T-helper 17 cell (primary cell): ENCODE measurements at places on chromosomes 11 and 22. TPM values are rescaled to one million over a fixed set of nuclear protein-coding genes. Genes with fewer than 3 reads are reported as not detected.
A peak's percentile ranks its signal among the peaks of the same experiment; 100 is the strongest.

DNA sequence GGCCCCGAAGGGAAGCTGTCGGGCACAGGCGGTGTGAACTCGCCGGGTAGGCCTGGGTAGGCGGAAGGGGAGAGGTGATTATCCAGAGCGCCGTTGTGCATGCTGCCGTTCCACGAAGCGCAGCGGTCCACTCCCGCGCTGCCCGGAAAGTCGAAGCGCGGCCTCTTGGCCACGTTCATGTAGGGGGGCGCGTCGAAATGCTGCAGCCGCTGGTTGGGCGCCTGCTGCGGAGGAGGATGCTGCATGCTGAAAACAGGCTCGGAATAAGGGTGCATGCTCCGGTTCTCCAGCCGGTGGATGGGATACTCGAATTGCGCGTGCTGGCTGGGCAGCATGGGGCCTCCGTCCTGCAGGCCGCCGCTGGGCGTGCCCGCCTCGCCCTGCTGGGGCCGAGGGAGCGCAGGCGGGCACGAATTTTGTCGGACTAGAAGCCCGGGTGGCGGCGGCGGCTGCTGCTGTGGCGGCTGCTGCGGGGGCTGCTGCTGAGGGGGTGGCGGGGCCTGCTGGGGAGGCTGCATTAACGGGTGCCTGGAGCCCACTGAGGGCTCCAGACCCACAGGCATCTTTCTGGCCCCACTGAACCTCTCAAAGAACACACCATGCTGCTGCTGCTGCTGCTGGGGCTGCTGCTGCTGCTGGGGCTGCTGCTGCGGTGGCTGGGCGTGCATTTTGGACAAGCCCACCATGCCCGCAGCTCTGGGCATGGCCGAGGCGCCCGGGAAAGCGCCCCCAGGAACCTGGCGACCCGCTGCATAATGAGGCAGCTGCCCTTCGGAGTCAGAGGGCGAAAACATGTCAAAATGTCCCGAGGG lies 2.3 kb downstream of the MN1 start:
- peaks cover 9% of the 10 kb centered on the region for H3K4me1 ChIP-seq
- no peak overlapping the region for H3K27ac ChIP-seq
- H3K4me3 ChIP-seq = peak overlapping the region; percentile 52
- no peaks in the 10 kb centered on the region for H3K27me3 ChIP-seq

DNA sequence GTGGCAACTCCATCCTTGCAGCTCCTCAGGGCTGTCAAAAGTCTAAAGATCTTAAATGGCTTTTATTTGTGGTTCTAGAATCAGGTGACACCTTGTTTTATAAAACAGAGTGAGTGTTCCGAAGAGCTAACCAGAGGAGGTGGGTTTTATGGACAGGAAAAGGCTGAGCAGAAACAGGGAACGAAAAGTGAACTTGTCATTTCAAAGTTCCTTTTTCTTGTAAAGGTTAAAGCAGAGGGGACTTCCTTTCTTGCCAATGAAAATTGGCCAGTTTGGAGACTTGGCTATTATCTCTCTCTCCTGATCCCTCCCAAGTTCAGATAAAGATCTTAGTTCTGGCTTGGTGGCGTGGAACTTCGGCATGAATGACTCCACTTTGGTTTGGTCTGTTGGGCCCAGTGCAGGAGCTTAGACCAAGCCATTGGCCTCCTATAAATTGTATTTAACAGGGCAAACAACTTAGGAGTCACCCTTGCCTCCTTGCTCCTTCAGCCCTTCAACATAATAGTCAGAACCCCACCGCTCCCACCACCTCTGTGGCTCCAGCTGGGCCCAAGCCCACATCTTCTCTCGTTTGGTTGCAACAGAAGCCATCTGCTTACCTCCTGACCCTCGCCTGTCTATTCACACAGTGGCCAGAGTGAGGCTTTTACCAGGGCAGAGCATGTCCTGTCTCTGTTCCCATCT lies 102.4 kb upstream of the THY1 start:
- H3K36me3 ChIP-seq = no peaks in the 10 kb centered on the region
- H3K4me1 ChIP-seq = peaks cover 2% of the 10 kb centered on the region
- H3K4me3 ChIP-seq = no peak overlapping the region
- H3K27ac ChIP-seq = no peak overlapping the region

DNA sequence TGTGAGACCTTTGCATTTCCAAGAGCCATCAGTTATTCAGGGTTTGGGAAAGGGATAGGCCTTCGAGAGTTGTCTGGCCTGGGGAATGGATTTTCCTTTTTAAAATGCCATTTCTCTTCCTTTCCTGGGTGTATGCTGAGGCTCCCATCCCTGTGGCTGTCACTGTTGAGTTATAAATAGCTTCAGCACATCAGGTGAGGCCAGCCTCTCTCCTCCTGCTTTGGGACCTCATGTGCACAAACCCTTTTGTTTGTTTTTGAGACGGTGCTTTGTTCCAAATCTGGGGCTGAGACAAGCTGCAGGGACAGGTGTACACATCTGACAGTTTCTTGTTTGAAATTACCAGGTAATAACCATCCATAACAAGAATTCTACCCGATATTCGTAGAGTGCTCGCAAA lies 1.3 kb downstream of the TEF start:
- H3K27me3 ChIP-seq = no peaks in the 10 kb centered on the region
- peaks cover 12% of the 10 kb centered on the region for H3K4me1 ChIP-seq
- H3K27ac ChIP-seq = peak overlapping the region; percentile 91
- no peak for DNase-seq
- H3K36me3 ChIP-seq = no peaks in the 10 kb centered on the region

DNA sequence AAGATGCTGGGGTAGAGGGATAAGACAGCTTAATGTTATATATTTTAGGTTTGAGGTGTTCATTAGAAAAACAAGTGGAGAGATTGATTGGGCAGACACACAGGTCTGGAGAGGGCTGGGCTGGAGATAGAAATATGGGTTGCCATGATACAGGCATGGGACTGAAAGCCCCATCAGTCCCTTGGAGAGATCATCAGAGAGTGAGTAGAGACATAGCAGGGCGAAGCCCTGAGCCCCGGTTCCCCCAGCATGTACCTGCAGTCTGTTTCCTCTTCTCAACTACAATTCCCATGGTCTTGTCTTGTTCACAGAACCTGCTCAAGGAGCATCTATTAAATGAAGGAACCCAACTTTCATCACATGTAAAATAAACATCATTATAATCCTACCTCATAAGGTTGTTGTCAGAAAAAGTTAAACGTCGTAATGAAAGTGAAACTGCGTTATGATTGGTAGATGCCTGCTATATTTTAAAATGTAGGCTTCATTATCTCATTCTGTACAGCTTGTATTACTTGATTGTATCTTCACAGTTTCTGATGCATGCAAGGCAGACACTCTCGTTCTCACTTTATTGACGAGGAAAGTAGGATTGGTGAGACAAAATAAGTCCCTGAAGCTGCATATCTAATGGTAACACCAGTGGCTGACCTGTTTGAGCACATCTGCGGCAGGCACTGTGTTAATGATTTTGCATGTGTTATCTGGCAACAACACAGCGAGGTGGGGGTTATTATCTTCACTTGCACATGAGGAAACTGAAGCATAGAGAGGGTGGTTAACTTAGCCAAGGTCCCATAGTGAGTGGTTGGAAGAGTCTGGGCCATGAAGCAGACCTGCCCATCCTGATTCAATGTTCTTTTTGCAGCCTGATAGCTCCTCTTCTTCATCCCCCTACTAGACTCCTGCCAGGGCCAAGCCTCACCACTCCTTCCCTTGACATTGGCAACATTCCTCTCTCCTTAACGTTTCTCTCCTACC lies 63.5 kb downstream of the ENDOD1 start:
- peaks cover 4% of the 10 kb centered on the region for H3K36me3 ChIP-seq

DNA sequence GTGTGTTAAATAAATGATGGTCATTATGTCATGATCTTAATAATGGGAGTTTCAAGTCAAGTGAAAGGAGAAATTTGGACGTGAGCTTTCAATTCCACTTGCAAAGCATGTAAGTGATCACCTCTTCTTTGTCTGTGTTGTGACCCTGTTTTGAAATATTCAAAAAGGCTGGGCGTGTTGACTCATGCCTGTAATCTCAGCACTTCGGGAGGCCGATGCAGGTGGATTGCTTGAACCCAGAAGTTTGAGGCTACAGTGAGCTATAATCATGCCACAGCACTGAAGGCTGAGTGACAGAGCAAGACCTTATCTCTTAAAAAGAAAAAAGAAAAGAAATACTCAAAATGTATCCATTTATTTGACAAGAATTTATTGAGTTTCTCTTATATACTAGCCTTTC lies 32.9 kb upstream of the EED start:
- H3K27me3 ChIP-seq = no peaks in the 10 kb centered on the region
- H3K4me3 ChIP-seq = no peak overlapping the region
- H3K27ac ChIP-seq = no peak overlapping the region
- no peaks in the 10 kb centered on the region for H3K36me3 ChIP-seq

- no peak overlapping the region for H3K27ac ChIP-seq
- H3K4me1 ChIP-seq = no peaks in the 10 kb centered on the region
- peaks cover 20% of the 10 kb centered on the region for H3K27me3 ChIP-seq
- H3K4me3 ChIP-seq = no peak overlapping the region
- no peak for DNase-seq
Observed at GRCh38 chr11:133202816-133203215, 329.5 kb downstream of the OPCML start.

DNA sequence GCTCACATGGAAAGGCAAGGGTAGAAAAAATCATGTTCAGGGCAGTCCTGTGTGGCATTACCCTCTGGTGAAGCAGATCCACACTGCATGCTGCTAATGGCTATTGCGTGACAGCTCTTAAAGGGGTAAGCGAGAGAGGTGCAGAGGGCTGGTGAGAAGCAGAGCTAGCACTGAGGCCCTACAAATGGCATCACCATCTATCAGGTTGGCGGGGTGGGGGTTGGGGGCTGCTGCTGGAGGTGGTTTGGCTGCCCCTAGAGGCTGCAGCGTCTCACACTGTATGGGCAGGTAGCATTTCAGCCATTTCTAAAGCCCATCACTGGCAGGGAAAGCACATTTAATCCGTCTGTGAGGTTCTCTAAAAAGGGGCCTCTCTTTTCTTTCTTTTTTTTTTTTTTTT lies 16.9 kb upstream of the TMA7B start:
- H3K36me3 ChIP-seq = no peaks in the 10 kb centered on the region
- peaks cover 62% of the 10 kb centered on the region for H3K4me1 ChIP-seq
- H3K4me3 ChIP-seq = peak overlapping the region; percentile 65

- no peak overlapping the region for H3K27ac ChIP-seq
- H3K4me3 ChIP-seq = no peak overlapping the region
- no peaks in the 10 kb centered on the region for H3K27me3 ChIP-seq
- H3K36me3 ChIP-seq = peaks cover 2% of the 10 kb centered on the region
Observed at GRCh38 chr11:77559686-77560401, 29.9 kb upstream of the AQP11 start.

GRCh38 chr11:77146261-77147035 lies 18.4 kb downstream of the MYO7A start:
- no peak overlapping the region for H3K4me3 ChIP-seq
- DNase-seq = no peak
- no peaks in the 10 kb centered on the region for H3K27me3 ChIP-seq

DNA sequence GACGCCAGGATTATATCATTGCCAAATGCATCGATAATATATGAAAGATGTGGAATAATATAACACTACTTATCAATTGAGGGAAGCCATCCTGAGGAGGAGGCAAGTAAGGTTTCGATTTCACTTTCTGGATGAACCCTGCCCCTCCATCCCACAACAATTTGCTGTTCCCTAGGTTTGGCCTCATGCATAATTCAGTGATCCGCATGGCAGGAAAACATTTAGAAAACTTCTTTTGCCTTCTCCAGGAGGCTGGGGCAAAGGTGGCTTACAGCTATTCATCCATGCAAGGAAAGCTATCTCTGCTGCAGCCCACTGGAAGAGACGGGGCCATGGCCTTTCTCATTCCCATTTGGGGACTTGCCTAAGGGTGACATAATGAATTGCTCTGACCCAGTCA lies 489.4 kb upstream of the CADM1 start:
- H3K4me1 ChIP-seq = no peaks in the 10 kb centered on the region
- H3K27me3 ChIP-seq = no peaks in the 10 kb centered on the region
- DNase-seq = no peak
- no peaks in the 10 kb centered on the region for H3K36me3 ChIP-seq
- no peak overlapping the region for H3K27ac ChIP-seq

DNA sequence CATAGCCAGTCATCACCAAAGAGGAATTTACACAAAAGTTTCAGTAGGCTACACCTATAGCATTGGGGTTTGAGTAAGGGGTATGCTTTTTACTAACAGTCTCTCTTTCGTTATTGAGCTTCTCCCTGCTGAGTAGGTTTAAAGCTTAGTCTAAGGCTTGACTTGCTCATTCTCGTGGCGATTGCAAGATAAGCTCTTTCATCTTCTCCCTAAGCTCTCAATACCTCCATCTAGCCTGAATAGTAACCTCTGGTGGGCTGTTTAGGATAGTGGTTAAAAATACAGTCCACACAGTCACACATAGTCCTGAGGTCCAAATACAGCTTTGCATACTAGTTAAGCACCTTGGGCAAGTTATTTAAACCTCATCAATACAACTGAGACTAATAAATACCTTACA lies 65.6 kb downstream of the IMMP1L start:
- H3K4me3 ChIP-seq = no peak overlapping the region
- DNase-seq = no peak
- H3K27ac ChIP-seq = no peak overlapping the region

DNA sequence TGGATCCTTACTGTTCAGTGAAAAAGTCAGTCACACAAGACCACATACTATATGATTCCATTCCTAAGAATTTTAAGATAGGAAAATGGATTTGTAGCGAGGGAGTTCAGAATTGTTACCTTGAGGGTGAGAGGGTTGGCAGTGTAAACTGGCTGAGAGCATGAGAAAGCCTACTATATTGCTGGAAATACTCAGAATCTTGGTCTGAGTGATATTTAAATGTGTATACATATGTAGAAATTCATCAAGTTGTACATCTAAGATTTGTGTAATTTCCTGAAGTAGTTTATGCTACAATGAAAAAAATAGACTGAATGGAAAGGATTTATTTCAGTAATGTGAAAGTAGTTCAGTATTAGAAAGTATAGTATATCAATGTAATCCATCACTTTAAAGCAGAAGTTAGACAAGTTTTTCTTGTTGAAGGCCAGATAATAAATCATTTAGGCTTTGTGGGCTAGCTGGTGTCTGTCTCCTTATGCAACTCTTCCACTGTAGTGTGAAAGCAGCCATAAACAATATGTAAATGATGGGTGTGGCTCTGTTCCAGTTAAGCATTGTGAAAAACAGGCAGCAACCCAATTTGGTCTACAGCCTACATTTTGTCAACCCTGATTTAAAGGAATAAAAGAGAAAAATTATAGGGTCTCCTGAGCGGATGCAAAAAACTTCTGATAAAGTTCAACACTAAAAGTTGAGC lies 127.2 kb upstream of the THY1 start:
- H3K27ac ChIP-seq = no peak overlapping the region
- no peaks in the 10 kb centered on the region for H3K4me1 ChIP-seq
- H3K36me3 ChIP-seq = no peaks in the 10 kb centered on the region
- peaks cover 4% of the 10 kb centered on the region for H3K27me3 ChIP-seq

DNA sequence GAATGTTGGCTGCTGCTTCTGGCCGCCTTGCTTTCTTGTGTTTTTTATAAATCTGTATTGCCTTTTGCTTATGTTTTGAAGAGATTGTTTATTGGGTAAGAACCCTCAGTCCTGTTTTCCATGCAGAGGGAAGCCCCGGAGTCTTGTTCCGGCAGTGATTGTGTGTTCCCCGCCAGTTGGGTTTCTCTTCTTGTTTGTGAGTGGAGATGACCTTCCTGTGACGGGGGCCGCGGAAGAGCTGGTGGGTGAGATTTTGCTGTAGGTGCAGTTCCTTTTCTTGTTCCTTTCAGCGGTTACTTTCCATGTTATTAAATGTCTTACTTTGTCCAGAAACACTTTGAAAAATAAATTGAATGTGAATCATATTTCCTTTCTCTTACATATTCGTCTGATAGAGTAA lies 8.3 kb downstream of the TBC1D22A start:
- H3K36me3 ChIP-seq = peaks cover 9% of the 10 kb centered on the region
- DNase-seq = no peak
- H3K4me1 ChIP-seq = peaks cover 67% of the 10 kb centered on the region
- H3K27ac ChIP-seq = peak overlapping the region; percentile 95
- no peaks in the 10 kb centered on the region for H3K27me3 ChIP-seq

SCGB2A2 gene
- not detected for total RNA-seq

CCDC87 gene
- total RNA-seq = 0.63 TPM

MUC2 gene
- not detected for total RNA-seq

BIK gene
- 2.3 TPM for total RNA-seq

OR10A2 gene
- not detected for total RNA-seq

SPI1 gene
- total RNA-seq = 14.9 TPM

OR6Q1 gene
- total RNA-seq = not detected
